ENCODE measurements at places on chromosomes 3 and 15.

DNA sequence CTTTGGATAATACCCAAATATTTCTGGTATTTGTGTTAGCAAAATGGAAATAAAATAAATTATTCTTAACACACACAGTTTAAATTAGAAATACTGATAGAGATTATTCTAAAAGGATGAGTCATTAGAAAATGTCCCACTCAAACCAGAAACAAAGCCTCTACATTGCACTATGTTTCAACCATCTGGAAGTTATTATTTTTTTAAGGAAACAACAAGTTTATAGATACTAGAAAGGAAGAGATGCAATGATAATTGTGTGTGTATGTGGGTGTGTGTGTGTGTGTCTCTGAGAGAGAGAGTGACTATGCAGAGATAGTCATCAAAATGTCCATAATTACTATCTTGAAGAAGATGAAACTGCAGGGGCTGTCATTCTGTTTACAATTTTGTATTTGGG lies 1340.5 kb downstream of the ROBO1 start:
- no peak for DNase-seq

DNA sequence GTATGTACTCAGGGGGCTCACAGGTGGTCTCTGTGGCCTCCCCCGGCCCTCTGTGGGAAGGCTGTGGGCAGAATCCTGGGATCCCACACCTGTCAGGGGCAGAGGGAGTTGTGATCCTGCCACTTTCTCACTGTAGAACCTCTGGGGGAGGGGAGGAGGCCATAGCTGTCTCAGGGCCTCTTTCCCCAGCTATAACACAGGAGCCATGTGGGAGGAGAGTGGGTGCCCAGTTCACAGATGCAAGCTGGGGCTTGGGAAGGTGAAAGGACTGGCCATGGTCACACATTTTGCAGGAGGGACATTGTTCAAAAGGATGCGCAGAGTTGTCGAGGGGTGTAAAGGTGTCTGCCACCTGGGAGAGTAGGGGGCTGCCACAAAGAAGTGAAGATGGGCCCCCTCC lies 11.7 kb downstream of the MAPKAPK3 start:
- DNase-seq = no peak

GRCh38 chr3:110414855-110415254 lies 656.8 kb upstream of the NECTIN3 start:
- no peak for DNase-seq

GRCh38 chr15:66907826-66908743 lies 157.3 kb upstream of the SMAD3 start:
- DNase-seq = peak; percentile 88

DNA sequence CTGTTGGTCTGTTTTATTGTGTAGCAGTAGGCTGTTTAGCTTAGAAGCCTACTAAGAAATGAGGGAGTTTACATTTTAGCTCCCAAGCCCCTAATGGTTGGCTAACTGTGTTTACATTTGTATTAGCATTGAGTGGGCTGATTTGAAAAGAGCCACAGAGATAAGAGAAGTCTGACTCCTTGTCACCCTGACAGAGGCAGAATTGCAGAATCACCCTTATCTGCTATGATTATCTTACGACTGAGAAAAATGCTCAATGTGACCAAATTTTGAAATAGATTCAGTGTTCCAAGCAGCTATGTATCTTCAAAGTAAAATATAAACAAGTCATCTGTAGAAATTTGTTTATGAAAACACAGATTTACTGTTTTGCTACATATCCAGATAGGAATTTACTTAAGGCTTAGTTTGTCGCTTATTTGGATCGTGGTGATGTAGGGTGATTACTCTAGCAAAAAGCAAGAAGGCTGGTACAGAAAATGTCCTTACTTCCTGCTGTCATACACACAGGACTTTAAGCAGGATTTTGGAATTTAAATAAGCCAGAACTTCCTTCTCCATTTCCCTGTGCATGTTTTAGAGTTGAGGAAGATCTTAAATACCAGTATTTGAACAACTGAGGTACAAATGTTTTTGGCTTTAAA lies 19.0 kb downstream of the SEMA6D start:
- no peak for DNase-seq

DNA sequence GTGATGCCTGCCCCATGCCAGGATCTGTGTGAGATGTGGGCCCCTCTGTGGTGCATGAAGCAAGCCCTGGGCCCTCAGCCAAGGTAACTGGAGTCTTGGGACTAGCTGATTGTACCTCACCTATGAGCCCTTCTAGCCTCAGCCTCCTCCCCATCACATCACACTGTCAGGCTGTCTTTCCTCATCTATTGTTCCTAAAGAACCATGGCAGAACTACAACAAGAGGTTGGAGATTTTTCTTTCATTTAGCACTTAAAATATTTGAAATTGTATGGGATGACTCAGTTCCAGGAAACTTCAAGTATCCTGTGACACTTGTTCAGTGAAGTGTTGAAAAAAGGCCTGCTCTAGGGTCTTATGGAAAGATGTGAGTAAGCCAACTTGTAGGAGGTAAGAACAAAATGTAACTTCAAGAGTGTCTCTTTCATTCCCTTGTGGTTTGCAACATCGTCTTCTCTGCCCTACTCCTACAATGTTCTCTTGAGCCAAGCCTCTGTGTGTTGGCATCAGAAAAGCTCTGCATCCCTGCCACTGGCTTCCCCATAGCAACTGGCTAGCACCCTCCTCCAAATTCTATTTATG lies 58.7 kb upstream of the TIPARP start:
- no peak for DNase-seq

DNA sequence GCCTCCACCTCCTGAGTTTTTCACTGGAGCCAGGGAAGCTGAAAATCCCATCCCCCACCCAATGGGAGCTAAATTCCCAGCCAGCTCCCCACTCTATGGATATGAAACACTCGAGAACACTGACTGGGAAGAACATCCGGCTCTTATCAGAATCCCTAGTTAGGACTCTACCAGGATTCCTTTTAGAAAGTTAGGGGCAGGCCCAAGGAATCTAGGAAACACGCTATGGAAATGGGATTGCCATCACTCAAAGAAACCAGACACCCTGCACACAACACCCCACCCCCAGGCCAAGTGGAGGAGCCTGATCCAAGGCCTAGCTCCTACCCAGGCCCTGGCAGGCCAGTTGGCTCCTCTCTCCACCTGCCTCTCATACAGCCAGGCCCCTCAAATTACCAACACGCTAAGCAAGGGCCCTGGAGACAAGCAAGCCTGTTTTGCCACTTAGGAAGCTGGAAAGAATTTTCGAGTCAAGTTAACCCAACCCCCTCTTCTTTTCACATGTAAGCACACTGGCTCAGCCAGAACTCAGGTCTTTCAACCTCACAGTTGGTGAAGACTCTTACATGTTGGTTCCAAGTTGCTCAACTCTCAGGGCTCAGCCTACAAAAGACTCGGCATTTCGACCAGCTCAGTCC lies 75.5 kb downstream of the RBPMS2 start:
- DNase-seq = no peak

GRCh38 chr3:111521891-111522290 lies 20.1 kb upstream of the CD96 start:
- no peak for DNase-seq

DNA sequence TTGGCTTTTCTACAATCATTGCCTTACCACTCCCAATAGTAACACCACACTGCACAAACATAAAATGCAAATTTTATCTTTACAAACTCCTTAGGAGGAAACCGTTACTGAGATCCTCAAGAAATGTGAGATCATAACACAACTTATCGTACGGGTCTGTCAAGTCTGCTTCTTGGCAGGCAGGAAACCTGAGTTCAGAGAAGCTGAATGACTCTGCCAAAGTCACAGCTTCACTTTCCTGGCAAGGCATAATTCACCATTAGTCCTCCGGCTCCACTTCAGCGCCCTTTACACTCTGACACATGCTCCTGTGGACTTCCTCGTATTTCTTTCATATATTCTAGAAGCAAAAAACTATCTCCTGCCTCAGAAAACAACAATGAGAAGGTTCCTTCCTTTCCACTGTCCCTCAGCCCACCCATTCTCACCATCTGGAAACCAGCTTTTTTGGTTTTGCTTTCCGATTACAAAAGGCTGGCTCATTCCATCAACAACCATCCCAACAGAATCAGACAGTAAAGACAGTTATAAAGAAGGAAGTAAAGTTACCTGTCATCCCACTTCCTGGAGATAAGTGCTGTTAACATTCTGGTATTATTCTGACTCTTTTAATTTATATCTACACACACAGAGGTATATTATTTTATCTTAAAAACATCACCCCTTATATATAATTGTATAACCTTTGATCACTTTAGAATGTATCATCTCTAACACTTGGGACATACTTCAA lies 223.4 kb downstream of the STT3B start:
- no peak for DNase-seq

DNA sequence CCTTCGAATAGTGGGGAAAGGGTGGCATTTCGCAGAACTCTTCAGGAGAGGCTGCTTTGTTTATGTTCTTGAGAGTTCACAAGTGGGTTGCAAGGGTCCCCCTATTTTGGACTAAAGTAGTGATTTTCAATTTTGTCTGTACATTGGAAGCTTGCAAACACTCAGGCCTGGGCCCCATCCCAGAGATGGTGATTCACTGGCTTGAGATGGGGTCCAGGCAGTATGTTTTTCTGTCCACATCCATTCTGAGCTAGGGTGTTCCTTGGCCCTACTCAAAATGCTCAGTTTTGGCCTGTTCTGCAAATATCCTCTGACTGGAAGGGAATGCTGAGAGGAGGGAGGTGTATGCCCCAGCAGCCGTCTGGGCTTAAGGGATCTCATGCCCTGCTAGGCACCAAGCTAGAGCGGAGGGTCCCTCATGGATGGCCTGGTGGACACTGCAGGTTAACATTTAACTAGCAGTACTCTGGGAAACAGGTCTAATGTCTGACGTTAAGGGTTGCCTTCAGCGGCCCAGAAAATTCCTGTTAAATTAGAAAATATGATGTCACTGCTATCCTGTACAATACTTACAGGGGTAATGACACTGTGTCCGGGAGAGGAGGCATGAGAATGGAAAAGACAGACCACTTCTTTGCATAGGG lies 181.4 kb downstream of the OPA1 start:
- DNase-seq = no peak

GRCh38 chr3:45319231-45319995 lies 69.0 kb upstream of the LARS2 start:
- DNase-seq = no peak

DNA sequence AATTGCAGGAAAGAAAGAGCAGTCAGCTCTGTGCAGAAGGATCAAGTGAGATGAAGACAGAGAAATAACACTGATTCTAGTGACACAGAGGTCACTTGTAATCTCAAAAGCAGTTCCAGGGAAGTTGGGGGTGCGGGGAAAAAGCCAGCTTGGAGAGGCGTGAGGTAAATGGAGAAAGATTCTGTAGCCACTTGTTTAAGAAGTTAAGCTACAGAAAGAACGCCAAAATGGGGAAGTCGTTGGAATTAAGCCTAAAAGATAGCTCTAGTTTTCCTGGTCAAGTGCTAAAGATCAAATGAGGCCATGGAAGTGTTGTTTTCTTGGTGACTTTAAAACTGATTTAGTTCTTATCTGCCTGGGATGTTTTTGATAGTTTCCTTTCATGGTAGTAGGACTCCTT lies 152.0 kb downstream of the GREM1 start:
- no peak for DNase-seq

GRCh38 chr15:100671858-100672543 lies 69.6 kb downstream of the ASB7 start:
- DNase-seq = no peak

DNA sequence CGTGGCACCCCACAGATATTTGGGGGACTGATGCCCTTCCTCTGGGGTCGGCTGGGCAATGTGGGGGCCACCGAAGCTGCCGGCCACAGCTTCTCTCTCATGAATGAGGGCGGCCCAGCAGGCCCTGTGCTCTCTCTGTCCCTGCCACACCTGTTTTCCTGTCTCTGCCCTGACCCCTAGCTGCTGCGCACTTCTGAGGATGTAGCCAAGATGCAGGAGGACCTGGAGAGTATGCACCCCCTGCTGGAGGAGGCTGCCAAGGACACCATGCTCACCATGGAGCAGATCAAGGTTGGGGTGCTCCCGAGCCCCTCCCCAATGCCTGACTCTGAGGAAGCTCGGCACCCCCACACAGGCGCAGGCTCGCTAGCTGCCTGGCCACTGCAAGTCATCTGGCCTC lies 59.7 kb downstream of the SEMA3G start:
- no peak for DNase-seq

GRCh38 chr3:197507081-197507480 lies 48.7 kb downstream of the BDH1 start:
- DNase-seq = no peak

GRCh38 chr3:13015286-13016082 lies 57.7 kb downstream of the IQSEC1 start:
- peak; percentile 70 for DNase-seq

GRCh38 chr3:151305775-151306151 lies 10.9 kb downstream of the GPR87 start:
- DNase-seq = no peak

DNA sequence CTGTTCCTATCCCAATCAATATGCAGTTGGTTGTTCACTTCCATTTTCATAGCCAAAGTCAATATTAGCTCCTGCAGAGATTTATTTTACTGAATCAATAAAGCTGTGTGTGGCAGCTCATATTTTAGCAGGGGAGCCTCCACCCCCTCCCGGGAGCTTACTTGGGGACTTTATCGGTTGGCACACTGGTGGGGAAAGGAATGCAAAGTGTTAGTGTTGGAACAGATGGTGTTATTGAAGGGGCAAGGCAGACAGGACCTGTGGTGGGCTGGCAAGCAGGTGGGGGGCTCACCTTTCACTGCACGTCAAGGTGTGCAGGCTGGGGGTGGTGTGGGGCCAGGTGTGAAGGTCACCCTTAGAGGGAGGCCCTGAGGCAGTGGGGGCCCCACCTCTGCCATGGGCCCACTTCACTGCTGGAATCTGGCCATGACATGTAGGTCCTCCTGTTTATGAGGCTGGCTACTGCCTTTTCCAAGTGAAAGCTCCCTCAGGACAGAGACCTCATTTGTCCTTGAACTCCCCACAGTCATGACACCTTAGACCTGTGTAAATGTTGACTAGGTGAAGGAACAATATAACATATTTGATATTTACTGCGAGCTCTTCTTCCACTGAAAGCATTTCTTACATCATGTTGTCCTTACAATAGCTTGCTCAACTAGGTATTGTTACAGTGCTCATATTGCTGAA lies 44.0 kb upstream of the SEC22A start:
- DNase-seq = no peak

DNA sequence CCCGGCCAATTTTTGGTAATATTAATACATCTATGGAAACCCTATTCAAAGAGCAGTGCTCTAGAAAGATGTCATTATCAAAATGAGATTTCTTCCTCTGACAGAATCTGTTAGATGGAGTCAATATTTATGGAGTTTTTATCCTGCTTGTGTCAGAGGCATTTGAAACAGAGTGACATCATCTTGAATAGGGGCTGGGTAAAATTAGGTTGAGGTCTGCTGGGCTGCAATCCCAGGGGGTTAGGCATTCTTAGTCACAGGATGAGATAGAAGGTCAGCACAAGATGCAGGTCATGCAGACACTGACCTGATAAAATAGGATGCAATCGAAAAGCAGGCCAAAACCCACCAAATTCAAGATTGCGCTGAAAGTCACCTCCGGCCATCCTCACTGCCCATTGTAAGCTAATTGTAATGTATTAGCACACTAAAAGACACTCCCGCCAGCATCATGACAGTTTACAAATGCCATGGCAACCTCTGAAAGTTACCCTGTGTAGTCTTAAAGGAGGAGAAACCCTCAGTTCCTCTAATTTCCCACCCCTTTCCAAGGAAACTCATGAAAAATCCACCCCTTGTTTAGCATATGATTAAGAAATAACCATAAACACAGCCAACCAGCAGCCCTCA lies 27.3 kb upstream of the CCDC50 start:
- DNase-seq = no peak
